Smooth muscle cell of the umbilical artery (primary cell): ENCODE measurements at places on chromosomes 3 and 15. TPM values are rescaled to one million over a fixed set of nuclear protein-coding genes. Genes with fewer than 3 reads are reported as not detected.

The ABI3BP gene
- total RNA-seq = 2.4 and 53.3 TPM in 2 replicates

The STAB1 gene
- total RNA-seq = 1.1 and 1.2 TPM in 2 replicates

The SAXO2 gene
- total RNA-seq = 0.05 and 1.2 TPM in 2 replicates

The VEPH1 gene
- 67.7 and 93.5 TPM in 2 replicates for total RNA-seq

The RCCD1 gene
- total RNA-seq = 11.3 and 15.0 TPM in 2 replicates

The ANKRD63 gene
- not detected in 2 replicates for total RNA-seq

The EPHB1 gene
- 1.8 and 8.9 TPM in 2 replicates for total RNA-seq
